ENCODE measurements at places on chromosomes 12 and 14.

DNA sequence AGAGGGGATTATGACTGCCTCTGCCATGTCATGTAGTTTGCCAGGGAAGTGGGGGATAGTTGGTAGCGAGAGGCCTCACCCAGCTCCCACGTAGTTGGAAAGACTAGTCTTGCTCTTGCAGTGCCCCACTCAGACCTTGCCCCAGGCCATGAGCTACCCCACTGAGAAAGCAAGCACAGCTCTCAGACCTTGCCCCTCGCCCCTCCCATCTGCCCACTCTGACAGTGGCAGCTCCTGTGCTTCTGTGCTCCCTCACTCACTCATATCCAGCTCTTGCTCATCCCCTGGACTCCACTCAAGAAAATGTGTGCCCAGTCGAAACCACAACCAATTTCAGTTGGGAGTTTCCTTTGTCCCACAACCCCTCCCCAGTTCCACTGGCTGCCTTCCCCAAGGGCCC, 55.5 kb upstream of the BDKRB2 start:
- DNase-seq: no peak

GRCh38 chr12:57610554-57611107, 604 bp upstream of the ARHGEF25 start:
- DNase-seq: no peak

DNA sequence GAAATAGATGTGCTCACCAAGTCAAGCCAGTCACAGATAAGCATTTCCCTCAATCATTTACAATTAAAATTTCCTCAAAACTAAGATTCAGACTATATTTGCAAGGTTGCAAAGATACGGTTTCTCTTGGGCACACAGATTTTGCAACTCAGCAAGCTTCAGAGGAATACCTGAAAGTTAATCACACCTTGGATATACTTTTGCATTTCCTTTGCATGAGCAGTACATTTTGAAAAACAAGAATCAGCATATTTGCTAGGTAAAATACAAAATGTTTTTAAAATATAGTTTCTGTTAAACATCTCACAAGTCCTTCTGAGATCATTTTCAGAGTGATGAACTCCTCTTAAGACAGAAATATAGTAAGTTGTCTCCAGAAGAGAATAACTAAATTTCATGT, 336.9 kb downstream of the DUSP6 start:
- DNase-seq: no peak

- no peak for DNase-seq
Measured at GRCh38 chr14:79588398-79588797, 622.9 kb downstream of the DIO2 start.

DNA sequence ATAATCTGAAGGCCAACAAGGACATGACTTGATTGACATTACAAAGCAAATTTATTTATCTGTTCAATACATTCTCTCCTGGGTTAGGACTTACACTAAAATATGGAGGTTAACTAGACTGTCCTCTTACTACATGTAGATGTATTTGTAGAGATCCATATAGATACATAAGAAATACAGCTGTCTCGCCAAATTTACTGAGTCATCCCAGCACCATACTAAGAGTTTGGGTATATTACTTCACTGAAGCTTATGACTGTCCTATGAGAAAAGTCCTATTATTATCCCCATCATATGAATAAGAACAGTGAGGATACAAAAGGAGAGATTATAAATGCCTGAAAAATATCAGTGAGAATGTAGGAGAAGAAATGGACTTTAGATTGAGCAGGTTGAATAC, 44.8 kb upstream of the ACSM4 start:
- no peak for DNase-seq

Measured in NCI-H1092 (cell line).